ENCODE measurements at places on chromosomes 6 and 20.

- peak; percentile 76 for DNase-seq
These were observed 49.4 kb upstream of the PTPN1 start for GRCh38 chr20:50460608-50461267.

DNA sequence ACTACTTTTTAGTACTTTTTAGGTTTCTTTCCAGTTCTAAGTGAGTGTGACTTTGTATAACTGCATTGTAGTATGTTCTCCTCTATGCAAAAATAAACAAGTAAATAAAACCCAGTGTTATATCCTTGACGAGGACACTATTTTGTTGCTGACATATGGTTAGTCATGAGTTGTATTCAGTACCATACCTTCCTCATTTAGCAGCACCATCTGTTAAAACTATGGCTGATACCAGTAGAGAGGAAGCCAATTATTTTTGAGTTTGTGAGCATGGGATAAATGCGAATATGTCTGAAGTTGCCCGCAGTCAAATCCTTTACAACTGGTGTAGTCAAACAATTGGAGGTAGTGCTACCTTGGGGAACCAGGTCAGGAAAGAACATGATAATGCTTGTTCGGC lies 74.1 kb downstream of the CDKAL1 start:
- no peak for DNase-seq

GRCh38 chr20:21505161-21505809 lies 8.6 kb downstream of the NKX2-2 start:
- DNase-seq: peak; percentile 25

DNA sequence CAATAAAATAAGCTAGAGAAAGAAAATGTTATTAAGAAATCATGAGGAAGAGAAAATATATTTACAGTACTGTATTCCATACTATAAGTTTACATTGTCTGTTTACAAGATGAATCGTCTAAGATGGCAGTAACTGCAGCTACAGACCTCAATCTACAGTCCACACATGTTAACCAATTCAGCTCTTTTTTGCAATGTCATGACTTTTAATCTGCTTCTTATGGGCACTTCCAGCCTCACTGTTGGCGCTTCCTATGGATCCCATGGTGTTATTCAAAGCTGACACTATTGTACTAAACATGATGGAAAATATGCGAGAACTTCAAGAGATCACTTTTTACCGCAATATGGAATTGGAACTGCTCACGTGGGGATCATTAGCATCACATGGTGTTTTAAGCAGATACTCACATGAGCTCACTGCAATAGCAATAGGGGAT lies 451.5 kb upstream of the CITED2 start:
- no peak for DNase-seq

DNA sequence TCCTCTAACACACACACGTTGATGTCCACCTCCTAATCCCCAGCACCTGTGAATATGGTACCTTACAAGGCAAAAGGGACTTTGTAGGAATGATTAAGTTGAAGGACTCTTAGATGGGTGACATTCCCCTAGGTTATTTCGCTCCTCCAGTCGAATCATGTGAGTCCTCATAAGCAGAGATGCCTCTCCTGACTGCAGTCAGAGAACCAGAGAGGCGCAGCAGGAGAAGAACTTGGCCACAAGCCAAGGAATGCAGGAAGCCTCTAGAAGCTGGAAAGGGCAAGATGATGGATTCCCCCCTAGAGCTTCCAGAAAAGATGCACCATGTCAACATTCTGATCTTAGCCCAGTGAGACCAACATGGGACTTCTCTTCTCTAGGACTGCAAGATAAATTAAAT lies 133.1 kb upstream of the PTPRT start:
- peak; percentile 27 for DNase-seq

DNA sequence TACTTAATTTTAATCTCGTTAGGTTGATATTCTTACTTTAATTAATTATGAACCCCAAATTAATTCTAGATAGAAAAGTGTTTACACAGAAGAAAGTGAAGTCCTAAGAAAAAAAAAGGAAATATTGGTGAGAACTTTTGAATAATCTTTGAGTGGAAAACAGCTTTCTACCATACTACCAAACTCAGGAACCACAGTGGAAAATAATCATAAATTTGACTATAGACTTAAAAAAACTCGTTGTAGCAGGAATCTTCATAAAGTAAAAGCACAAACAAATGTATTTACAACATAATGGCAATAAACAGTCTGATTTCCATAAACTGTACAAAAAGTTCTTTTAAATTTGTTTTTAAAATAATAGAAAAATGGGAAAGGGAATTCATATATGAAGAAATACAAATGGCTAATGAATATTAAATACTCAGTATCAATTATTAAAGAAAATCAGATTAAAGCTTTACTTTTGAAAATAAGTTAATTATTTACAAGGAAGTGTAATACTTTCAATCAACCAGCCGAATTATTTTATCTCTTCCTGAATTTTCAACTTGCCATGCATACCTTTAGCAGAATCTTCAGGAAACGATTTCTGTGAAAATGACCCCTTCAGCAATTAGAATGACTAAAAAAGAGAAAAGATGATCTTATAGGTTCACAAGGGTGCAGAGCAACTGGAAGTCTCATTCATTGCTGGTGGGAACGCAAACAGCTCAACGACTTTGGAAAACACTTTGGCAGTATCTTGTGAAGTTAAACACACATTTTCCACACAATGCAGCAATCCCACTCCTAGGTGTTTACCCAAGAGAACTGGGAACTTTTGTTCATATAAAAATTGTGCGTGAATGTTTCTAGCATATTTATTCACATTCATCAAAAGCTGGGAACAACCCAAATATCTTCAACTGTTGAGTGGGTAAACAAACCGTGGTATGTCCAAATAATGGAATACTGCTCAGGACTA lies 38.5 kb upstream of the BMP6 start:
- no peak for DNase-seq

DNA sequence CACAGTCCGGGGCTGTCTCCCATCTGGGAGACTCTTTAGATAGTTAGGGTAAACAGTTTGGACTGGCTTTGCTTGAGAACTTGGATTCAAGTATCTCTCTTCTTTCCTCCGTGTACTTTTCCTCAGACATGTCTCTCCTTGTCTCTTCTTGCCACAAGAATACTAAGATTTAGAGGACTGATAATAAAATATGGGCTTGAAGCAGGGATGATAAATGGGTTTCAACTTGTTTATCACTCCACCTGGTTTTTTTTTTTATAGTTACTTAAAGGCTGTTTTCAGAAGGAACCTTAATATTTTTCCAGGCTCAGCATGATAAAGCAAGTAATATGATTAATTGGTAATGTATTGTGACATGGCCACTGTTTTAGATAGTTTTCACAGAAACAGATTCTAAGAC lies 40.9 kb upstream of the KIF13A start:
- no peak for DNase-seq

- peak; percentile 26 for DNase-seq
These were observed 12.5 kb upstream of the BCKDHB start for GRCh38 chr6:80094017-80094416.

DNA sequence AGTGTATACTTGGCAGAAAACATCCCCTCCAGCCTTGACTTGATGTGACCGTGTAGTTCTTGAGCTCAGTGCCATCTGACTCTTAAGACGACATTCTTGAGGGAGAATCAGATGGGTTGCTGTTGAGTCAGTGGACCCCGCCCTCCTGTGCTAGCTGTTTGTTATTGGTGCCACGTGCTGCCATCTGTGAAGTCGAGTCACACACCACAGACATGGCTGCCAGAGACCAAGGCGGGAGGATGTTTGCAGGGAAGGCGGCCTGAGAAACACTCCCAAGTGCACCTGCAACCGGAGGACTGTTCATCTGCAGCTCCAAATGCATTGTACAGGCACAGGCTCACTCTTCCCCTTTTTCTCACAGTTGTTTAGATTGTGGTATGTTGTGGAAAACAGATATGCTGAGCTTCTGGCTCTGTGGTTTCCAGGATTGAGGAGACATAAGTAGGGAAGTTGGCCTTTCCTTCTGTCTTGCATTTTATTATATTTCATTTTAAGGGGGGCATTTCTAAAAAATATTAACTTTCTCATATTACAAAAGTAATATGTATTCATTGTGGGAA lies 345.3 kb upstream of the ZFP64 start:
- peak; percentile 23 for DNase-seq

- peak; percentile 59 for DNase-seq
These were observed 50.7 kb upstream of the SIRPA start for GRCh38 chr20:1844325-1845162.

DNA sequence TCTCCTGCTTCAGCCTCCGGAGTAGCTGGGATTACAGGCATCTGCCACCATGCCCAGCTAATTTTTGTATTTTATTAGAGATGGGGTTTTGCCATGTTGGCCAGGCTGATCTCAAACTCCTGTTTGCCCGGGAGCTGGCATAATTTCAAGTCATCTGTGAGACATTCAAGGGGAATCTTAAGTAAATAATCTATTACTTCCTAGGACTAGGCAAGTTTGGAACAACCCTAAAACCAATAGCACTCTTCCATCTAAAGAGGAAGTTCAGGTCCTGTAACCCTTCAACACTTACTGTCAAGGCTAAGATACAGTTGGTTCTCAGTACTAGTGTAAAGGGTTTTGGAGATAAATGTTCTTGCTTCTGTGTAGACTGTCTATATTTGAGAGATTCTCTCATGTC lies 267.8 kb upstream of the IRAK1BP1 start:
- DNase-seq: peak; percentile 63

GRCh38 chr6:45679631-45680030 lies 301.9 kb upstream of the SUPT3H start:
- no peak for DNase-seq
